ENCODE measurements at places on chromosomes 12 and 14.

DNA sequence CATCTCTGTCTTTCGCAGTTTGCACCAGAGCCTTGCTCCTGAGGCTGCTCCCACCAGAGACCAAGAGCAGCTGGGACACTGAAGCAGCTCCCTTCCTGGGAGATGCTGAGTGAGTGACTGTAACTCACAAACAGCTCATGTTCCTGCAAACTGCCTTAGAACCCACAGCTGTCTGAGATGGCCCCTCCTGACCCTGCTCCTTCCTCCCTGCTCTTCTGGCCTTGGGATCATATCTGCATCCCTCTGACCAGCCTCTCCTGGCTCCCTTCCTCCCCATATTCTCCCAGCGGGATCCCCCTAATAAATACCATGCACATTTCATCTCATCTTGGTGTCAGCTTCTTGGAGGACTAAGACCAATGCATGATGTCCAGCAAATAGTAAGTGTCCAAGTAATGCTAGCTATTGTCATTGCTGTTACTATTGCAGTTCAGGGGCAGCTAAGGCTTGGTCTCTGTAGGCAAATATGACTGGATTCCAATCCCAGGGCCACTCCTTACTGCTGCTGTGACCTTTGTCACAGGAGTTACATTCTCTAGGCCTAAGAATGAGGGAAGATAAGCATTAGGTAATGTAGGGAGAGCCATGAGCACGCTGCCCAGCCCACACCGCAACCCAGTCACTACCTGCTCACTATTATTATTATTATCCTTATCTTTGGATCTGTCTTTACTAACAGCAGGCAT is 47.9 kb downstream of the SYNE3 start:
- DNase-seq = no peak

- no peak for DNase-seq
These were observed 403 bp upstream of the PNP start for GRCh38 chr14:20468764-20469241.

DNA sequence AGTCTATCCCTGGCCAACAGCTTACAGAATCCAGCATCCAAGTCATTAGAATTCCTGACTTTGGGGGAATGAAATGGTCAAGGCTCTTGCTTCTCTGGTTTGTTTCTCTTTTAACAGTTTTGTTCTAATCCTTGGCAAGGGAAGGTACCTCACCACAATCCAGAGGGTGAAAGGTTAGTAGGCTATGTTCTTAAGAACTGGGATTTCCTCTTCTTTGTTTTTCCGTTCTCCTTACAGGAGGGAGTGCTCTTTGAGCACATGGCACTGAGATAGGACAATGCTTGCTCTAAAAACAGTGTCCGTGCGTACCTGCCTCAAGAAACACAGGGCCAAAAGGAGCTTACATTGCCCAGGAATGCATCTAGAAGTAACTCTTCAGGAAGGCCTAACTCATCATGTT is 156.6 kb downstream of the GCH1 start:
- no peak for DNase-seq

- peak; percentile 58 for DNase-seq
These were observed 576 bp downstream of the ERP29 start for GRCh38 chr12:112013601-112014402.

GRCh38 chr14:40656311-40656710 is 950.4 kb upstream of the LRFN5 start:
- no peak for DNase-seq

GRCh38 chr12:121133838-121134237 is 1.2 kb downstream of the P2RX7 start:
- DNase-seq = no peak

- DNase-seq = no peak
These were observed 300.2 kb upstream of the PRKD1 start for GRCh38 chr14:30227876-30228275.

GRCh38 chr12:71954083-71954778 is 15.6 kb downstream of the TPH2 start:
- no peak for DNase-seq

GRCh38 chr12:25151476-25151875 is 43.5 kb downstream of the DNAI7 start:
- DNase-seq = peak; percentile 15

DNA sequence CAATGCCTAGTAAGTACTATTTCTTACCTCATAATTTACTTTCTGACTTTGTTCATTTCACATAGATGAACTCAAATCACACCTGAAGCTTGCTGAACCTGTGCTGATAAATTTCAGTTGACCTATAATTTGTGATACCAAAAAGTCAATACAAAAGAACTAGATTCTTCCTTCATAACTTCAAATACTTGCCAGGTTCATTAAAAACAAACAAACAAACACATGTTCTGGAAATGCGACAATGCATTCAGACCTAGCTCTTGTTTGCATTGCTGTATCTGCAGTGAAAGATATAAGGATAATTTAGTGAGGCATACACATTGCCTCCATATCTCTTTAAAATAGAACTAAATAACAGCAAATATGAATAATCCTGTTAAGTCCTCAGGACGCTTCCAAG is 221.3 kb downstream of the GXYLT1 start:
- no peak for DNase-seq

GRCh38 chr12:6613015-6613775 is 6.0 kb upstream of the CHD4 start:
- peak; percentile 72 for DNase-seq

DNA sequence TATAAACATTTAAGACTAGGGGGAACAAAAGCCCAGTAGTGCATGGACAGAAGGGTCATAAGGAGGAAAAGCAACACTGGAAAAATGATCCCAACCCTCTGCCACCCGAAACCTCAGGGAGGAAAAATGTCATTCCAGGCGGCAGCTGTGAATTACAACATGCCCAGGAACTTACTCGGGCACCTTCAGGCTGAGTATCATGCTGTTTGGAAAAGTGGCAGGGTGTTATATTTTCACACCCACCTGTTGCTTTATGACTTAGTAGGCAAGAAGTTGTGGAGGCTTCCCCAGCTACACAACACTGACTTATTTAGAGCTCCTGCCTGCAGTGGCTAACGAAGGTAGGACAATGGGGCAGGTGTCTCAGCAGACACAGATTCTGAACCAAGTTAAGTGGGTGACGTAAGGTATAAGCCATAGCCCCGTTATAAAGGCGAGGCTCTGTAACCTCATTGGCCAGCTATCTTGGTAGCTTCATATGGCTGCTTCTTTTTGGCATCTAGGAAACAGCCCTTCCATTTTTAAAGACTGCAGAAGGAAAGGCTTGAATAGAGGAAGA is 96.1 kb upstream of the IFNG-AS1 start:
- no peak for DNase-seq

DNA sequence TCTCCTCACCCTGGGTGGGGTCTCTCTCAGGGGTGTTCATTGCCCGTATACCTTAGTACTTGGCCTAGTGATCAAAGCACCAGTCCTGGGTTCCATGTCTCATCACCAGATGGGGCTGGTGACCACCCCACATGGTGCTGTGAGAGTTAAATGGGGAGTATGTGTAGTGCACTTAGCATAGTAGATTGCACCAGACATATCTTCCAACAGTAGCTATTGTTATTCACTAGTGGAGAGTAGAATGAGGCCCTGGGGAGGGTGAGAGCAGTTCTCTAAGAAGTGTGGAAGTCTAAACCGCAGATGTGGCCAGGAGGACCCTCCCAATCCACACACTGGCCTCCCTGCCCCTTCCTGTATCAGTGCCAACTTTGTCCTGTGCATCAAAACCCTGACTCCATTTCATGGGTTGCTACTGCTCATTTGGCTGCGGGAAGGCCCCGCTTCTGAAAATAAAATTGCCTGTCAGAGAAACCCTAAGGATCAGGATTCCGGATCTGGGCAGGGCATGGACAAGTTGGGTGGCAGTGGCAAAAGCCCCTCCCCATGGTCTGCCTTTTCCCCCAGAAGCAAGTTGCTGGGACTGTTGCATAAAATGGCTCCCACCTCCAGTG is 4.4 kb downstream of the CD9 start:
- no peak for DNase-seq

- no peak for DNase-seq
These were observed 1.5 kb downstream of the MAP4K5 start for GRCh38 chr14:50530794-50531365.

- no peak for DNase-seq
These were observed 155.0 kb upstream of the TMEM132C start for GRCh38 chr12:128111951-128112350.

GRCh38 chr12:102728506-102729242 is 188.4 kb downstream of the PAH start:
- no peak for DNase-seq

GRCh38 chr12:69196302-69197288 is 42.8 kb upstream of the CPSF6 start:
- no peak for DNase-seq

DNA sequence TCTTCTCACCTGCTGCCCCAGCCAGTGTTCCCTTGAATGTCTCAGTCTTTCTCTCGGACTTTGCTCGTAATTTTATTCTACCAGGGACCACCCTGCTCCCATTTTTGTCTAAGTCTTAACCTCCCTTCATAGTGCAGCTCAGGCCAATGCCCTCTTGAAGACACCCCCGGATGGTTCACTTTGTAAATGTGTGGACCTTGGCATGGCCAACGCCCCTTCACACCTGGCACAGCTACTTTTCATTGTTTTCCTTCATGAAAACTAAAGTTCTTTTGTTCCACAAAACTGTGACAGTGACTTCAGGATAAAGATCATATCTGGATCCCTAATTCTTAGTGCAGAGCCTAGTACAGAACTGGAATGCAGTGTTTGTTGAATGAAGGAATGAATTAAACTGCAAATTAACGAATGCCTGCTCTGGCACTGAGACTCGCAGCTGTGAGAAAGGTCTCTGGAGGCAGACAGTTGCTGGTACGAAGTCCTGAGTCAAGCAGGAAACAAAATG is 3.5 kb upstream of the RNASE4 start:
- no peak for DNase-seq

DNA sequence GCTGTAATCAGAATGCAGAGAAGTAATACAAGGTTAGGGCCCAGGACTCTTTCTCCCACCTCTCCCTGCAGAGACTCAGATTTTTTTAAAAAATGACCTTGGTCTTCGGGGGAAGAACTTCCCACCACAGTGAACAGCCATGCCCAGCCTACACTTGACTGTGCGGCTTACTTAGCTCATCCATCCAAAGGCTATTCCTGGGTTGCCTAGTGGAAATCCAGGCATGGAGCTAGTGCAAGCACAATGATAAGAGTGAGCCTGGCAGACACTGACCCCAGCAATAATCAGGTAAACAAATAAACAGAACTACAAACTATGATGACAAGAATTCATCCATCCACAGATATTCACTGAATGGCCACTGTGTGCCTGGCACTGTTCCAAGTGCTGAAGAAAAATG is 14.7 kb downstream of the SERPINA5 start:
- no peak for DNase-seq

GRCh38 chr12:53232646-53233461 is 845 bp upstream of the RARG start:
- peak; percentile 75 for DNase-seq

GRCh38 chr12:14834509-14834908 is 8.8 kb downstream of the ART4 start:
- DNase-seq = no peak

GRCh38 chr12:38904537-38905479 is 583 bp downstream of the CPNE8 start:
- DNase-seq = peak; percentile 18

DNA sequence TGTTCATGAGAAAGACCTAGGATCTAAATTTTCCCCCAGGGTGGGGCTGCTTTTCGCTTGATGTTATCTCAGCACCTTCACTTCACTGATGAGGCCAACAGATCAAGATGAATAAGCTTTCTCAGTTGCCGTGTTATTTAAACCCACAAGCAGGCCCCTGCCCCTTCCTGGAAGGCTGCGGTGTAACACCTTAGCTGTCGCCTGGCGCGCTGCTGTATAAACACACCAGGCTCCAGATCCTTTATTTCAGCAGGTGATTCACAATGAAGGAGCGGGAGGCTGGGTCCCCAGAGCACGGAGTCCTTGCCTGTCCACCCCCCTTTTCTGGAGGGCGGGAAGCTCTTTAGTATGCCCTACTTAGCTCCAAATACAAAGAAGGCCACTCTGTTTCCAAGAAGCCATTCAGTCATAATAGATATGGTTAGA is 515.4 kb downstream of the FUT8 start:
- DNase-seq = no peak

DNA sequence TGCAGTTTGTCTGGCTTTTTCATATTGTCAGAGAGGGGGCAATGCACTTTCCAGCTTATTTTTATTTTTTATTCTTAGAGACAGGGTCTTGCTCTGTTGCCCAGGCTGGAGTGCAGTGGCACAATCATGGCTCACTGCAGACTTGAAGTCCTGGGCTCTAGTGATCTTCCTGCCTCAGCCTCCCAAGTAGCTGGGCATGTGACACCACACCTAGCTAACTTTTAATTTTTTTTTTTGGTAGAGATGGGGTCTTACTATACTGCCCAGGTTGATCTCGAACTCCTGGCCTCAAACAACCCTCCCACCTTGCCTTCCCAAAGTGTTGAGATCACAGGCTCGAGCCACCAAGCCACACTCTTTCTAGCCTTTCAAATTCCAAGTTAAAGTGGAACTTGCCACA is 3.9 kb upstream of the A2ML1 start:
- no peak for DNase-seq

GRCh38 chr14:98494582-98494981 is 777.4 kb downstream of the BCL11B start:
- DNase-seq = no peak

DNA sequence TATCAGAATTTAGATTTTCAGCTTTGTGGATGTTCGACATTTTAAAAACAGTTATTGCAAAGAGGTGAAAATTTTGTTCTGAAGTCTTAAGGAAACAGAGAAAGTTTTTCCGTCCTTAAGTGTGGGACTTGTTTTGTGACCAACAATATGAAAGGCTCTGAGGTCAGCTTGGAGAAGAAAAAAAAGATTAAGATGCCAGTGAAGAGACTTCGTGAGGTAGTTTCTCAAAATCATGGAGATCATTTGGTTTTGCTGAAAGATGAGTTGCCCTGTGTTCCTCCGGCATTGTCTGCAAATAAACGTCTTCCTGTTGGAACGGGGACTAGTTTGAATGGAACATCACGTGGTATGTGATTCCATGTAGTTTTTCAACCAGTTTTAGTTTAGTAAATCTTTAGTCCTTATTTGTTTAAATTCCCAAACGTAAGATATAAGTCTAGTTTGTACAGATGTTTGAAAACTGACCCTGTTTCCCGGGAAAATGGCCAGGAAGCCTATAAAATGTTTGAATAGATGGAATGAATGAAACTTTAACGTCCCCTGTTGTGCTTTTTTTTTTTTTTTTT is 682 bp downstream of the KIAA0586 start:
- DNase-seq = peak; percentile 35

GRCh38 chr14:22221508-22221907 is 367.5 kb downstream of the DAD1 start:
- DNase-seq = peak; percentile 4

GRCh38 chr12:6946033-6946919 is 2.5 kb downstream of the C12orf57 start:
- peak; percentile 33 for DNase-seq

Data from SK-N-SH (cell line).